ENCODE measurements at places on chromosomes 11 and 22.
A peak's percentile ranks its signal among the peaks of the same experiment; 100 is the strongest.

GRCh38 chr11:83793310-83793709, 507.1 kb upstream of the CCDC90B start:
- DNase-seq, result no peak

DNA sequence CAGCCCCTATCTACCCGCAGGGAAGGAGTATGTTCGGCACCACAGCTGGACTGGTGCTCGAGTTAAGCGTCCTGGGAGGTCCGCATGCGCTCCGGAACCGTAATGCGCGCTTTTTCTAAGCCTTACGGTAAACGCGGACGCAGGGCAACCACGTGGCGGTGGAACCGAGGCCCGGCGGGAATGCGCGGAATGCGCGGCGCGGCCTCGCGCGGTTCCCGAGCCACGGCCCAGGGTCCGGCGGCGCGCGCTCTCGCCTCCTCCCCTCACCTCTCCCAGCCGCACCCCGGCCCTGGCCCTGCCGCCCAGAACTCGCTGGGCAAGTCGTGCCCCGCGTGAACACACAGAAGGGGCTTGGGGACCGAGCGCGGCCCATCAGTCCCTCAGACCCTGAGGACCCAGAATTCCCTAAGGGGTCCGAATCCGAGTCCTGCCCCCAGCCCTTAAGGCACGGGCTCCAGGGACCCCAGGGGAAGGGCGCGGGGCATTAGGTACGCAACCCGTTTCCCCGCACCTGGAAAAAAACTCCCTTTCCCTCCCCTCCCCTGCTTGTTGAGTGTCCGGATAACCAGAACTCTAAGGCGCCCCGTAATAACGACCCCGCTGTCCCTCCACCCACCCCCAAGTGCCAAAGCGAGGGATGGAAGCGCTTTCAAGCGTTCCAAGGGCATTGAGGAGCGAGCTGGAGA, 4.3 kb upstream of the CCND1 start:
- peak; percentile 89 for DNase-seq

DNA sequence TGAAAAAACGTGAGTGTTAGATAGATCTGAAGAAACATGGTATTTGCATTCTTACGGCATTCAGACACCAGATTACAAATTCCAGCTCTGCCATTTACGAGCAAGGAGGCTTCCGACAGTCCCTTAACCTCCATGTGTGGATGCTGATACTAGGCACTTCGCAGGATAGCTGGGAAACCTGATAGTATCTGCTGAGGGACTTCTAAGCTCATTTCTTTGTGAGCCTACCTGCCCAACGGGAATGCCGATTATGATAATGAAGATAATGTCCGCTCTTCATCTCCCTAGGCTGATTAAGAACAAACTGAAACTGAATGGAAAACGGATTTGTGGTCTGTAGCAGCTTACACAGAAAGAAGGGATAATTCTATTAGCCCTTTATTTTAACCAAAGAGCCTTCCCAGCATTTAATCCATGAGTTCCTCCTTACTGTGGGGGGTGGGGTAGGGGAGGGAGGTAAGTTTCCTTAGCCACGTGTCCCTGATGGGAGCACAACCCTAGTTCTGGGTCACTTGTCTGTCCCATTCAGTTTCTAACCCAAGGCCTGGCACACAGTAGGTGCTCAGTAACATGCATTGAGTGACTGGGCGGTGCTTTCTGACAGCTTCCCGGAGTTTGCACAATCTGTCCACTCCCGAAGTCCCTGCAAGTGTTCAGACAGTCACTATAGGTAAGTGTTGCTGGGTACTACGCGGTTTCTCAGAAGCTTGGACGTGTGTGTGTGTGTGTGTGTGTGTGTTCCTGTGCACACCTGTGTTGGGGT, 39.2 kb downstream of the CD6 start:
- DNase-seq, result no peak

- no peak for DNase-seq
Measured at GRCh38 chr11:110032957-110033570, 60.1 kb upstream of the ZC3H12C start.

GRCh38 chr11:10208131-10208575, 85.9 kb downstream of the SBF2 start:
- DNase-seq, result peak; percentile 13

GRCh38 chr11:129612447-129612961, 203.1 kb upstream of the TMEM45B start:
- DNase-seq, result no peak

- DNase-seq, result no peak
Measured at GRCh38 chr11:123413636-123414035, 16.4 kb upstream of the GRAMD1B start.

GRCh38 chr11:57493507-57494503, 21.7 kb downstream of the SLC43A1 start:
- DNase-seq, result no peak

- no peak for DNase-seq
Measured at GRCh38 chr11:69416143-69416515, 65.3 kb upstream of the LINC01488 start.

DNA sequence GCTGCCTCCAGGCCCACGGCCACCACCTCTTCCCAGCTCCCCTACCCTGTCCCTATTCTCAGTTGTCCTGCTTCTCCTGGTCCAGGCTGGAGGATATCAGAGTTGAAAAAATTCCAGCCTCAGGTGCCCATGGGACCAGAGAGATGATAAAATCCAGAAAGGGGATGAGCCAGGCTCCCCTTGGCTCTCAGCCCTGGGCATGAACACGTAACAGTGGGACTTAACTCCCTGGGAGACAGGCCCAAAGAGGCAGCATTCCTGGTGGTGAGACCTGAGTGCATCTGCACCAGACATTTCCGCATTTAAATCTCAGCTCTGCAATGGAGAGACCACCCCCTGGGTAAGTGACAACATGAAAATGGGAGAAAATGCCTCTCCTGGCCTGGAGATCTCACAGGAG, 10.4 kb upstream of the SLC39A13 start:
- DNase-seq, result no peak

DNA sequence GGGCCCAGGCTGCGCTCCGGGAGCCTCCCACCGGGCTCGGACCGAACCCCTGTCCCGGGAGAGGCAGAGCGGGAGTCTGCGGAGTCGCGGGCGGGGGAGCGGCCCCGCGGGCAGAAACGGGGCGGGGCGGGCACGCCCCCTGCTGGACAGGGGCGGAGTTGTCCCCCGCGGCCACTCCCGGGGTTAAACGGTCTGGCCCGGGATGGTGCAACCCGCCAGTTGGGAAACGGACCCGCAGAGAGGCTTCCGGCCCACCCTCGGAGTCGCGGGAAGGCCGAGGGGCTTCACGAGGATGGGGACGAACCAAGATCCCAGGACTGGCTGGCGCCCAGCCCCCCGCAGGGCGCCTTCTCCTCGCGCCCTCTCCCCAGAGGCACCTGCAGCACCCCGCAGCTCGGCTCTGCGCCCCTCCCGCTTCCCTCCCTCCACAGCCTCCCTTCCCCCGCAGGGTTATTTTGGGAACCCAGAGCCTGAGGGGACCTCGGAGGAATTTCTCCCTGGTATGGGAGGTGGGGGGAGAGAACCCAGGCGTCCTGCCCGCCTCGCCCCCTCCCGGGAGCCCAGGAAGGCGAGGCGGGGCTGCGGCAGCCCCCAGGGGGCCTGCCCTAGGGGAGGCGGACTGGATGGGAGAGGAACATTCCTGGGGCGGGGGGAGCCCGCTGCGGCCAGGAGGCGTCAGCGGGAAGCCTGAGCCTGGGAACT, 902 bp downstream of the RASGRP2 start:
- no peak for DNase-seq

DNA sequence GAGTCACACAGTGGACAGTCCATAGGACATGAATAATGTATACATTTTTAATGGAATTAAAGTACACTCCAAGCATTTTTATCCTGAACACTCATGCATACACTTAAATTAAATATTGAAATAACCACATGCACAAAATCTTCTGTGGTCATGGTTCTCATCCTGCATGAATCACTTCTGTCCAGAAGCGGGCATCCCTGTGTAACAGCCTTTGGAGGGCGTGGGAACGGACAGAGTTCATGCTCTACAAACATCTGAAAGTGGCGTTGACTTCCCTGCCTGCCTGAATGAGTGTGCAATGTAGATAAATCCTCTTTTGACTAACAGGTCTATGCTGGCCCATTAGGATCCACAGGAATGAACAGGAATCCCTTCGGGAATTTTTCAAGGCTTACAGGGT, 780.2 kb downstream of the BRD1 start:
- DNase-seq, result peak; percentile 1

DNA sequence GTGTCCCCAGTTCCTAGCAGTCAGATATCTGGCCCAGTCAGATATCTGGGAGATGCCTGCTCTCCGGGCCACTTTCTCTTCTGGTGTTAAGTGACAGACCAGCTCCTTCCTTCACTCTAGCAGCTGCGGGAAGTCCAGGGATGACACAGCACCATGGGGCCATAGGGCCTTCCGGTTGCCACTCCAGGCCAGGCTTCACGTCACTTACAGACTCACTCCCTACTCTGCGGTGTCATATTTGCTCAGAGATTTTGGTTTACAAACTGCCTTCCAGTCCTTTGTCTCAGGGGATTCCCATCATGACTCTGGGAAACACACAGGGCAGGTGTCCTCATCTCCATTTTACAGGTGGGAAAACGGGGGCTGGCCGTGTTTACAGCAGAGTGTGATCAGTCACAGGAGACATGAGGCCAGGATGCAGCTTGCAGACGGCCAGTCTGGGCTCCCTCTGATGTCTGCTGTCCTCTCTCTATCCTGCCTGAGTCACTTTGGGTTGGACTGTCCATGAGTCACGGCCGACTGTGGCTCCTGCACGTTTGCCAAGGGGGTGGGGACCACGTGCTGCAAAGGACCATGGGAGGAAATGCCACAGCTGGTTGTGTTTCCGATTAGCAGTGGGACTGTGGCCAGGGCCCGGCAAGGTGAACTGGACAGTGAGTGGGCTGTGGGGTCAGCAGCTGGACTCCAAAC, 8.2 kb upstream of the TBC1D22A start:
- DNase-seq, result peak; percentile 97

- no peak for DNase-seq
Measured at GRCh38 chr11:70886676-70887541, 365.5 kb downstream of the SHANK2 start.

GRCh38 chr11:63764340-63764678, 4.3 kb downstream of the ZFTA start:
- DNase-seq, result no peak

DNA sequence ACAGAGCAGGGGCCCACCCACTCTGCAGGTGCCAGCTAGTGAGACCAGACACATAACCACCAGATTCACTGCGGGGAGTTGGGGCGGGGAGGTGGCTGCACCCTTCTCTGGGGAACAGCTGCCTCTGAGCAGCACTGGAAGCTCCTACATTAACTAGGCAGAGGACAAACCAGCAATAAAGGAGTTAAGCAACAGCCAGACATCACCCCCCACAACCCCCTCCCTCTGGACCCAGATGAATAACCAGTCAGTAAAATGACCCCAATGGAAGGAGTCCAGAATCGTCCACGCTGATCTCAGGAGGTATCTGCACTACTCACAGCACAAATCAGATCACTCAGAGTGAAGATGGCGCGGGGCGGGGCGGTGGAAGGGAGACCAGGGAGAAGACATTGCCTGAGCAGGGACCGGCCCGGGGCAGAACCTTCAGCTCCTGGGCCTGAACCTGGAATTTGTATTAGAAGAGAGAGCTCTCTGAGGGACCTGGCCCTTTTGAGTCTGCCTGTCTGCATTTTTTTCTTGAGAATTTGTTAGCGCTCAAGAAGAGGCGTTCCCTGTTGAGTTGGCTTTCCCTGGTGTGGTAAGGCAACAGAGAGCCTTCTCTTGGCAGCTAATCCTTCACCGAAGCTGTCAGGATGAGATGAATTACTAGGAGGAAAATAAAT, 125.5 kb upstream of the NCAM1 start:
- no peak for DNase-seq

- no peak for DNase-seq
Measured at GRCh38 chr11:120645639-120646038, 134.1 kb downstream of the GRIK4 start.

GRCh38 chr11:73426219-73426850, 50.1 kb downstream of the RELT start:
- DNase-seq, result peak; percentile 69

DNA sequence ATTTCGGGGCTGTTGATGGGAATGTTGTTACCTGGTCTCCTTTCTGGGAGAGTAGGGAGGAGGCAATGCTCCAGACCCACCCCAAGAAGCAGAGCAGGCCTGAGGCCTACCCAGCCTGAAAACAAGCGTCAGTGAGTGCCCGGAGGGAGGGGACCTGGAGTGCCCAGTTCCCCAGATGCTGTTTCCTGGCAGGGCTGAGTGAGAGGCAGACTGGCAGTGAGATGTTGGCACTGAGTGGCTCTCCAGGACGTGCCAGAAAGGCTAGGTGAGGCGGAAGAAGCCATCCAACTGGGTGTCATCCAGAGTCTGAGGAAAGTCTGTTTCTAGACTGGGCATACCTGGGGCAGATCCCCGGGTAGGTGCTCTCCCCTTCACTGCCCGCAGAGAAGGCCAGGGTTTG, 1.3 kb downstream of the POU2F3 start:
- no peak for DNase-seq

DNA sequence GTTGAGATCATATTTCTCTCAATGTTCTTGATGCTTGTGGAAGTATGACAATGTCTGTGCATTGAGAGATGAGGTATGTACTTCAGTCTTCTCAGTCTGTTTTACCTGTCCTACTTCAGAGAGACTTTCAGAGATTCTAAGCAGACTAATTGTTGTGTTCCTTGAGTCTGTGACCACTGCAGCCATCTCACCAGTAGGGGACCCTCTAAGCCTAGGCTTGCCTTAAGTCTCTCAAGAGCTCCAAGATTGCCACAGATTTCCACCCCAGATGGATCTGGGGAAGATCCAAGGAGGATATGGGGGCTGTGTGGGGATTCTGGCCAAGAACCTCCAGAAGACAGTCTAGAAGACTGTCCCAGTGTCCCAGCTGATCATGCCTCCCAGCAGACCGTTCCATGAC, 179.9 kb upstream of the PLET1 start:
- DNase-seq, result no peak

- no peak for DNase-seq
Measured at GRCh38 chr11:111845276-111846028, 25.9 kb downstream of the ALG9 start.

DNA sequence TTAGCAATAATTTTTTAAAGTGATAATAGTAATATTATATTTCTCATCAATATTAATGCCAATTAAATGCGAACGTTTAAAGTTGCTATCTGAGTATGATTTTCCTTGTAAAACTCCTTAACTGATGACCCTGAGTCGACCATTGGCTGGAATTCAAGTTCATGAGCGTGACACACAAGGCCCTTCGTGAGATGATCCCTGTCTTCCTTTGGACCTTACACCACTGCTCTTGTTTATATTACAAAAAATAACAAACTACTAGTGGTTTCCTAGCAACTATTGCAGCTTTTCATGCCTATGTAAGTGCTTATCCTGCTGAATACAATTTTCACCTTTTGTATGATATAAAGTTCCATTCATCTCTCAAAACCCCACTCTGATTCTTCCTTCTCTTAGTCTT, 752.9 kb downstream of the CNTN5 start:
- DNase-seq, result peak; percentile 4

DNA sequence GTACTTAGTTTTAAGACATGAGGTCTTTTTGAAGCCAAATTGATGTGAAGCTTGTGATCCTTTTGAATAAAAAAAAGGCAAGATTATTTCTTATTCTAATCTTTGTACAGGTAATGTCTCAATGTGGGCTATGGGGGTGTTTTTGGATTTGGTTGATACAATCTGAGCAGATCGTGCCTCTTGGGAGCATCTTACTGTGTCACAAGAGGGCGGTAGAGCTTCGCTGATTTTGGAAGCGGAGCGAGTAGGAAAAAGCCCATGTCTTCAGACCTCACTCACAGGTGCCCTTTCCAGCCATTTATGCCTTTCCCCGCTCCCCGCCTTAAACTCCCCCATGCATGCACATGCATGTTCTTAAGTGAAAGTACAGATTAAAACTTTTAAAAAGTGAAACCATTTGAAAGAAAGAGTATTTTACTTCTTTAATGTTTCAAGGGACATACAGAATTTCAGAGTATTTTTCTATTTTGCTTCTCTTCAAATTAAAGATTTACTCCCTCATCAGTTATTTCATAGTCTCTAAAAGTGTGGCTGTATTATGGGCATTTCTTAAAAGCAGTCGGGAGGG, 18.8 kb downstream of the DDX25 start:
- DNase-seq, result peak; percentile 33
